Left colon (tissue), 2 donors: ENCODE measurements at places on chromosomes 12 and 14. TPM values are rescaled to one million over a fixed set of nuclear protein-coding genes. Genes with fewer than 3 reads are reported as not detected.

DNA sequence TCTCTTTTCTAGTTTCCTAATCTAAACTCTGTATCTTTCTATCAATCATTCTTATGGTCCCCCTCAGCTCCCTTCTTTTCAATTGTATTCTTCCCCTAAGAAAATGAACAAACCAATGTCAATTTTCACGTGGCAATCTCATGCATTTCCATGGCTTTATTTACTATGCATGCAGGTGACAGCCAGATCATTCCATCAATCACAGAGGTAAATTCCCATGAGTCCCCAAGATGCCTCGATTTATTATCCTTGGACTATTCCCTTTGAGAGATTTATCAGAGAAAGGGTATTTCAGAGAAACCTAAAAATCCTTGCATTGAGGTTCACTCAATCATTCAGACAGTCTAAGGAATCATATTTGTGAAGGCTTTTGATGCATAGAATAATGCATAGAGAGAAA, 301.2 kb downstream of the DIO2 start:
- DNase-seq = no peak

DNA sequence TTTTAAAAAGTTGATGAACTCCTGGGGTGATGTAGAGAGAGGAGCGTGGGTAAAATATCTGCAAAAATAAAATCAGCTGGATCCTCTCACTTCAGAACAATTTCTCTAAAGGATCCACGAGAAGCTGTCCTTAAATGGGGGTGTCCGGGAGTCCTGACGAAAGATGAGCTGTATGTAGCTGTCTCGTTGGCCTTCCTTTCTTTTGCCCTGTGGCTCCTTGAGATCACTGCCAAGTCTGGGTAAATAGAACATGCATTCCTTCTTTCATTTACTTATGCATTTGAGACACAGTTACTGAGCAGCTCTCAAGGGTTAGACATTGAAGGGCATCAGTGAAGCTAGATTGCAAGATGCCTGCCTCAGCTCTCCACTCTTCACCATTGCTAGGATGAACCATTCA, 35.2 kb upstream of the TXNRD1 start:
- no peak for DNase-seq

The ESPL1 gene
- total RNA-seq = 9.6 TPM

The ZNF891 gene
- total RNA-seq = 1.4 TPM

- no peak for DNase-seq
Observed at GRCh38 chr14:106681568-106681967, 1155.2 kb downstream of the TMEM121 start.
